ENCODE measurements at places on chromosomes 7 and 10. TPM values are rescaled to one million over a fixed set of nuclear protein-coding genes. Genes with fewer than 3 reads are reported as not detected.

DNA sequence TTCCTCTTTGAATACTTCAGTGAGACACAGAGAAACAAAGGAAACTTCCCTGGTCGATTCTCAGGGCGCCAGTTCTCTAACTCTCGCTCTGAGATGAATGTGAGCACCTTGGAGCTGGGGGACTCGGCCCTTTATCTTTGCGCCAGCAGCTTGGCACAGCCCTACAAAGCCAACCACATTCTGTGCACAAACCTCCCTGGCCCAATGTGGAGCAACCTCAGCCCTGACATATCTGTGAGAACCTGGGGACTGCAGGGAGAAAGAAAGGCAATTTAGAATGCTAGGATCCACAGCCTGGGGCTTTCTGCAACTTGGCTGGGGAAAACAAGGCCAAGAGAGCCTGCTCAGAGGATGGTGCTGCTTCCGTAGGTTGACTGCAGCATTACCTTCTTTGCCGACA is 63.5 kb upstream of the PRSS58 start:
- H3K27ac ChIP-seq, result peak overlapping the region; percentile 36
- peaks cover 9% of the 10 kb centered on the region for H3K27me3 ChIP-seq
- DNase-seq, result no peak
- no peaks in the 10 kb centered on the region for H3K36me3 ChIP-seq
- peaks cover 14% of the 10 kb centered on the region for H3K4me1 ChIP-seq

The PPP1R17 gene
- not detected for total RNA-seq

- DNase-seq, result no peak
- no peaks in the 10 kb centered on the region for H3K36me3 ChIP-seq
- H3K27me3 ChIP-seq, result peaks cover 56% of the 10 kb centered on the region
- peaks cover 4% of the 10 kb centered on the region for H3K4me1 ChIP-seq
- no peak overlapping the region for H3K4me3 ChIP-seq
Measured at GRCh38 chr7:41700044-41700471, 2.8 kb downstream of the INHBA start.

DNA sequence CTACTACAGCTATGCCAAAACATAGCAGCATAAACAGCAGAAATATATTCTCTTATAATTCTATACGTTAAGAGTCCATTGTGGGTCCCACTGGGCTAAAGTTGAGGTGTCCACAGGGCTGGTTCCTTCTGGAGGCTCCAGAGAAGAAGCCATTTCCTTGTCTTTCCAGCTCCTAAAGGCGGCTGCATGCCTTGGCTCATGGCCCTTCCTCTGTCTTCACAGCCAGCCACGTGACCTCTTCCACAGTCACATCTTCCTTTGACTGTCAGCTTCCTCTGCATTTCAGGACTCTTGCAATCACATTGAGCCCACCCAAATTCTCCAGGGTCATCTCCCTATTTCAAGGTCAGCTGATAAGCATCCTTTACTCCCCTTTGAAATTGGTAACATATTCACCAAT is 17.2 kb downstream of the NACAD start:
- DNase-seq, result no peak
- no peaks in the 10 kb centered on the region for H3K27me3 ChIP-seq
- H3K4me1 ChIP-seq, result peaks cover 22% of the 10 kb centered on the region
- peaks cover 76% of the 10 kb centered on the region for H3K36me3 ChIP-seq
- H3K4me3 ChIP-seq, result no peak overlapping the region

DNA sequence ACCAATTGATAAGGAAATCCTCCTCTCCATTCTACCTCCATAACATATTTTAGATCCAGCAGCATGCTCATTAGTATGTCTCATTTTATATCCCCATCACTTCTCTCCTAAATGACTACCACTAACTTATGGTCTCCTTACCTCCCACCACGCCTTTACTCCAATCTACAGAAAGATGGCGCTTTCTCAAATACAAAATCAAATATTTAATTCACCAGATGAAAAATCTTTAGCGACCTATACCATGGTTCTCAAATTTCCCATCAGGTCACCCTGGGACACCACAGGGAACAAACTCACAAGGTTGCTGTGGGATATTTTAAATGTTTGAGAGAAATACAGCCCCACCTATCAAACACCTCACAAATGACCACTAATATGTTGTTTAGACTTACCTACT is 27.0 kb upstream of the EBLN1 start:
- peaks cover 26% of the 10 kb centered on the region for H3K4me1 ChIP-seq
- no peak for DNase-seq
- H3K27ac ChIP-seq, result no peak overlapping the region
- peaks cover 5% of the 10 kb centered on the region for H3K36me3 ChIP-seq
- no peak overlapping the region for H3K4me3 ChIP-seq

- H3K4me1 ChIP-seq, result peaks cover 15% of the 10 kb centered on the region
- no peak for DNase-seq
- H3K27me3 ChIP-seq, result no peaks in the 10 kb centered on the region
- H3K27ac ChIP-seq, result peak overlapping the region; percentile 67
Measured at GRCh38 chr10:11993834-11994468, 48.7 kb downstream of the UPF2 start.

- no peak for DNase-seq
- H3K27me3 ChIP-seq, result no peaks in the 10 kb centered on the region
- no peaks in the 10 kb centered on the region for H3K36me3 ChIP-seq
- no peak overlapping the region for H3K27ac ChIP-seq
- no peak overlapping the region for H3K4me3 ChIP-seq
Measured at GRCh38 chr7:86904949-86905834, 154.3 kb downstream of the ELAPOR2 start.

The MRPL43 gene
- total RNA-seq, result 49.3 TPM

GRCh38 chr10:78761311-78761781 is 307.4 kb upstream of the ZMIZ1 start:
- peaks cover 5% of the 10 kb centered on the region for H3K4me1 ChIP-seq
- no peak overlapping the region for H3K27ac ChIP-seq
- H3K4me3 ChIP-seq, result no peak overlapping the region
- H3K36me3 ChIP-seq, result no peaks in the 10 kb centered on the region

GRCh38 chr7:68476966-68477365 is 1121.3 kb upstream of the AUTS2 start:
- H3K4me3 ChIP-seq, result no peak overlapping the region
- H3K27ac ChIP-seq, result no peak overlapping the region
- no peak for DNase-seq
- no peaks in the 10 kb centered on the region for H3K4me1 ChIP-seq

DNA sequence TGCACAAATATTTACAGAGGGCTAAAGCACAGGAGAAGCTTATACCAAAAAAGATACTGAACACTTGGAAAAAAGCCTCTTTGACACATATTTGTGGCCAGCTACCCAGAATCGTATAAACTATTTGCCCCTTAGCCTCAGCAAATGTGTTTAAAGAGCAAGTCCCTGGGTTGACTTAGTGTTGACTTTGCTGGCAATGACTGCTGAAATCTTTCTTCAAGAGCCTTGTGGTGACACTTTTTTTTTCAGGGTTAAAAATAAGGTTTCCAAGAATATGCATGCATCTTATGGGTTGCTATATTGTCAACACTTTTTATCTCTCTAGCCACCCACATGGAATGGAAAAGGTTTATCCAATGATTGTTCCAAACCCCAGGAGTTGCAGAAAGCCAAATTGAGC is 14.9 kb upstream of the PLEKHS1 start:
- H3K27me3 ChIP-seq, result peaks cover 2% of the 10 kb centered on the region
- peaks cover 12% of the 10 kb centered on the region for H3K36me3 ChIP-seq
- H3K27ac ChIP-seq, result no peak overlapping the region
- DNase-seq, result no peak

DNA sequence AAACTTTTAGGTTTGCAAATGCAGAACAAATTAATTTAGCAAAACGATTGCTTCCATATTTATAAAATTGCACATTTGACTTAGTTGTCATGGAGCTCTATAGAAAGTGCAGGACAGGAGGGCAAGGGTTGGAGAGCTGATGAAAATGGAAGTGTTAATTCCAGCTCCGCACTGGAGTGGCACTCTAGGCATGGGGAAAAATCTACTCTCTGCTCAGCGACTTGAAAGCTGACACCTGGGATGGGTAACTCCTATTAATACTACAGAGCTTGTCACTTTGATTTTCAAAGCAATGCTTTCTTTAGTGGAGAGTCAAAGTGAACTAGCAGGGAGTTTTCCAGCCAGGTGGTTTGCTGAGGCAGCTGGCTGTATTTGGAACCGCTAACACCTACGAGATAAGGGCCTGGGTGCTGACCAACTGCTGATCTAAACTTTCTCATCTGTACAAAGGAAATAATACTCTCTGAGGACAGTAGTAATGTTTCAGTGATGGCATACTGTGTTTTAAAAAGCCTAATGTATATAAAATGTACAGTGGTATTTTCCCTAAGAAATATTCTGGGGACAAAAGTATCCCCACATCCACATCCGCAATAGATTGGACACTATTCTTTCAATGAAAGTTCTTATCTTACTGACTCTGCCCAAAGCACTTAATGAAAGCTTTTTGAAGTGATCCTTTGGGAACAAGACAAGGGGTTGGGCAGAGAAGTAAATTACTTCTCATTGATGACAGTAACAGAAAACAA is 444.3 kb downstream of the GPAM start:
- H3K4me3 ChIP-seq, result no peak overlapping the region
- H3K4me1 ChIP-seq, result no peaks in the 10 kb centered on the region
- no peaks in the 10 kb centered on the region for H3K36me3 ChIP-seq
- no peak for DNase-seq
- no peaks in the 10 kb centered on the region for H3K27me3 ChIP-seq

DNA sequence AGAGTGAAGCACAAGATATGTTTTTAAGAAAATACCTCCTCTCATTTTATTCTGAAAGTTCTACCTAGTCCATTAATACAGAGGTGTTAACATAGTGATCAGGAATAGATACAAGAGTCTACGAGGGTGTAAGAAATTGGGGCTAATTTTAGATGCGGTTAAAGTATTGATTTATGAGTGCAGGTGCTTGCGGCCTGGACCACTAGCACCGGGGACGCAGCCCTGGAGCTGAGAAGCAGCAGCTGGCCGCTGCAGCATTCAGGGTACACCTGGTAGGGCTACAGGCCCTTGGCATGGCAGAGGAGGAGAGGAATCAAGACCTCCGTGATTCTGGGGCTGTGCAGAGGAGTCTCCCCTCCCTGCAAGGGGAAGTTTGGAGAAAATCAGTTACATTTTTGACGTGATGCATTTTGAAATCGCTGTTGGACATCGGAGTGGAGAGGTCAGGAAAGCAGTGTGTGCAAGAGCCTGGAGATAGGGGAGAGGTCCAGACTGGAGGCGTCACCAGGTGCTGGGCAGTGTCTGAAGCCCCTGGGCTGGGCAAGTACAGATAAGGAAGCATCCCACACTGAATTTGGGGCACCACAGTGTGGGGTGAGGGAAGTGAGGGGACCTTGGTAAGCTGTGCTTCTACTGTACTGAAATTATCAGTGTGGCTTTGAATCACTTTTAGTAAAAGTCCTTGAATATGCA is 112.3 kb downstream of the VWC2 start:
- no peak overlapping the region for H3K4me3 ChIP-seq
- no peaks in the 10 kb centered on the region for H3K4me1 ChIP-seq

DNA sequence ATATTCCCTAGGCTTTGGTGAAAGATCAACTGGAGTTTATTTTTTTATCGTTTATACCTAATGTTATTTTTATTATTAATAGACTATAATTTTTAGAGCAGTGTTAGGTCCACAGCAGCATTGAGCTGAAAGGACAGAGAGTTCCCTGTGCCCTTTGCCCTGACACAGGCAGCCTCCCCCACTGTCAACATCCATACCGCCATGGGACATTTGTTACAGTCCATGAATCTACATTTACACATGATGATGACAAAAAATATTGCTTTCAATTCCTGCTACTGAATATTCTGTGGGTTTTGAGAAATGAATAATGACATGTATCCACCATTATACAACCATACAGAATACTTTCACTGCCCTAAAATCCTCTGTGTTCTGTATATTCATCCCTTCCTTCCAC is 1297.5 kb upstream of the SORCS1 start:
- H3K4me1 ChIP-seq, result no peaks in the 10 kb centered on the region
- H3K27me3 ChIP-seq, result peaks cover 2% of the 10 kb centered on the region
- no peak for DNase-seq
- no peak overlapping the region for H3K4me3 ChIP-seq
- H3K36me3 ChIP-seq, result no peaks in the 10 kb centered on the region

DNA sequence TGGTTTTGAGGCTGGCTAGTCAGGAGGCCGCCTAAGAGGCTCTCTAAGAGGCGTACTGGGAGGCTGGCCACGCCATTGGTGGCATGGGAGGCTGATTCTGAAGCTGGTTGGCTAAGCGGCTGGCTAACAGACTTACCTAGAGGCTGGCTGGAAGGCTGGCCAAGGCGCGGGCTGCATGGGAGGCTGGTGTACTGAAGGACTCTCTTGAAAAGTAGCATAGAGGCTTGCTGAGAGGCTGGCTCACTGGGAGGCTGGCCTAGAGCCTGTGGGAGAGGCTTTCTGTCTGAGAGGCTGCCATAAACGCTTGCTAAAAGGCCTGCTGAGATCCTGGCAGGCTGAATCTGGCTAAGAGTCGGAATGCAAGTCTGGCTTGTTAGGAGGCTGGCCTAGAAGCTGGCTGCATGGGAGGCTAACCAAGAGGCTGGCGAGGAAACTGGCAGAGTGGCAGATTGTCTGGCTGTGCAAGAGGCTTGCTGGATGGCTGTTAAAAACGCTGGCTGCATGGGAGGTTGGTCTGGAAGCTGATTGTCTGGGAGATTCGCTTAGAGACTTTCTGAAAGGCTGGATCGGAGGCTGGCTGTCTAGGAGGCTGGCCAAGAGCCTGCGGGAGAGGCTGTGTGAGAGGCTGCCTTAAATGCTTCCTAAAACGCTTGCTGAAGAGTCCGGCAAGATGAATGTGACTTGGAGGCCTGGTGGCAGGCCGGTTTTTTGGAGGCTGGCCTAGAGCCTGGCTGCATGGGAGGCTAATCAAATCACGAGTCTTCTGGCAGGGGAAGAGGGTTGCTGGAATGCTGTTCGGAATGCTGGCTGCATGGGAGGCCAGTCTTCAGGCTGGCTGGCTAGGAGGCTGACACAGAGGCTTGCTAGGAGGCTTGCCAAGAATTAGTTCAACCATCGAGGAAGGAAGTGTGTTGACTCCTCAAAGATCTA is 134.2 kb downstream of the OR13A1 start:
- H3K36me3 ChIP-seq, result no peaks in the 10 kb centered on the region
- H3K4me1 ChIP-seq, result no peaks in the 10 kb centered on the region
- no peak overlapping the region for H3K4me3 ChIP-seq
- H3K27me3 ChIP-seq, result no peaks in the 10 kb centered on the region
- DNase-seq, result no peak

DNA sequence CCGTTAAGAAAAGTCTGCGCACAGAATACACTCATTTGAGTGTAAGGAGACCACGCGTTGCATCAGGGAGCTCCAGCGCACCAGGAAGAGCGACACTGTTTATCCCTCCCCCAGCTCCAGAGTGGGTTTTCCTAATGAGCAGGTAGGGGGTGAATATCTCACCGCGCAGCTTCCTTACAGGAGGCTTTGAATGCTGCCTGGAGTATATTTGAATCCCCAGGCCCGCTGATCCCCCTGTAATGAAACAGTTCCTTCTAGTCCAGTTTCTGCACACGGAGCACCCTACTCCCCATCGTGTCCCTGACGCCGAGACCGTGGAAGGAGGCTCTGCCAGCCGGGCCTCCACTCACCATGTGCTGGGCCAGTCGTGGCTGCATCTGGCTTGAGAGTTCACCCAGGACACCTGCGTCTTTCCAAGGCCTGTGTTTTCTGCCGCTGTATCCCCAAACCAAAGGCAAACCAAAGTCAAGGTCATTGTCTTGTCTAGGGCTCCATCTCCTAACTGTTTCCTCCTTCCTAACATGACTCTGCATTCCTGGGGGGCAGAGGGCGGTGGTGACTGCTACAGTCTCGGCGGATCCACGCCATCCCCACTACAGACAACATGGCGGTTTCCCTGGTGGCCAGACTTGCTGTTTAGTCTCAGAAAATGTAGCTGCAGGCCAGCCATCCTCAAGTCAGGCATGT is 167.8 kb downstream of the USP6NL start:
- peaks cover 34% of the 10 kb centered on the region for H3K4me1 ChIP-seq
- no peaks in the 10 kb centered on the region for H3K36me3 ChIP-seq
- DNase-seq, result no peak
- H3K27me3 ChIP-seq, result peaks cover 1% of the 10 kb centered on the region
- no peak overlapping the region for H3K4me3 ChIP-seq
